ENCODE measurements at places on chromosomes 3 and 15.
A peak's percentile ranks its signal among the peaks of the same experiment; 100 is the strongest.

GRCh38 chr15:57446393-57446792 is 70.1 kb downstream of the CGNL1 start:
- DNase-seq = no peak

GRCh38 chr3:77467702-77468625 is 428.1 kb downstream of the ROBO2 start:
- peak; percentile 24 for DNase-seq

- peak; percentile 43 for DNase-seq
These were observed 1.7 kb downstream of the TBC1D5 start for GRCh38 chr3:17740721-17741141.

- DNase-seq = peak; percentile 48
These were observed 8.6 kb downstream of the CLEC3B start for GRCh38 chr3:45034612-45035252.

- DNase-seq = no peak
These were observed 6.7 kb downstream of the COLQ start for GRCh38 chr3:15514663-15515340.

DNA sequence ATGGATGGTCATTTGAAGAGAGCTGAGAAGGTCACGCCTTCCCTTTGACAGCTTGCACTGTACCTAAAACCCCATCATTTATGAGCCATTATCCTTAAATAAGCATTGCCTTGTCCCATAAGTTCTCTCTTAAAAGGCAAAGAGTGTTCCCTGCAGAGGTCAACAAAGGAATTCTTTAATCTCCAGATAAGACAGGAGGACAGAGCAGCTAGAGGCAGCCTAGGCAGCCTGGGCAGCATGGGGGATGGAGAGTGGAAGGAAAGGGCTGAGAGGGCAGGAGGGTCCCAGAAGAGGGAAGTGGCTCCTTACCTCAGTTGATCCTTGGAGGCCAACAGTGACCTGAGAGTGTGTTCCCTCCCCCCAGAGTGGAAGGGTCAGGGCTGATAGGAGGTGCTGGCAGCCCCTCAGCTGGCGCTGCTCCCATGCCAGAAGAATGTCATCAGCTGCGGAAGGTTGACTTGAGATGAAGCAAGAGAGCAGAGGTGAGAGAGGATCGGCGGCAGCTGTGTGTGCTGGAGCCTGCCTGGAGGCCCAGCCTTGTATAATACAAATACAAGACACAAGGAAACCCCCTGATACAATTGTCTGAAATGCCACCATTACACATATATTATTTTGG is 12.8 kb downstream of the KBTBD13 start:
- DNase-seq = no peak

DNA sequence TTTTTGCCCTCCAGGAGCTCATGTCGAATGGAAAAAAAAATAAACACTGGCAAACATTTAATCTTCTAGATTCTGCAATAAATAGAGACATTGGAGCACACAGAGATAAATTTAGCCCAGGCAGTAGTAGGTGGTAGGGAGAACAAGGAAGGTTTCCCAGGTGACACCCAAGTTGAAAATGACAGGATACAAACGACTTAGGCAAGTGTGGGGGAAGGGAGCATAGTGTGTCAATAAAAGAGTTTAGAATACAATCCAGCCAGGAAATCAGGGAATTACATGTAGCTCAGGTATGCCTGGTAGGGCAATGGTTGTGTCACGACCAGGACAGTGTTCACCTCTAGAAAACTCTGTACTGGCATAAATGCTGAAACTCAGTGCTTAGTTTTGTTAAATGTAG is 364.6 kb upstream of the AGTR1 start:
- no peak for DNase-seq

DNA sequence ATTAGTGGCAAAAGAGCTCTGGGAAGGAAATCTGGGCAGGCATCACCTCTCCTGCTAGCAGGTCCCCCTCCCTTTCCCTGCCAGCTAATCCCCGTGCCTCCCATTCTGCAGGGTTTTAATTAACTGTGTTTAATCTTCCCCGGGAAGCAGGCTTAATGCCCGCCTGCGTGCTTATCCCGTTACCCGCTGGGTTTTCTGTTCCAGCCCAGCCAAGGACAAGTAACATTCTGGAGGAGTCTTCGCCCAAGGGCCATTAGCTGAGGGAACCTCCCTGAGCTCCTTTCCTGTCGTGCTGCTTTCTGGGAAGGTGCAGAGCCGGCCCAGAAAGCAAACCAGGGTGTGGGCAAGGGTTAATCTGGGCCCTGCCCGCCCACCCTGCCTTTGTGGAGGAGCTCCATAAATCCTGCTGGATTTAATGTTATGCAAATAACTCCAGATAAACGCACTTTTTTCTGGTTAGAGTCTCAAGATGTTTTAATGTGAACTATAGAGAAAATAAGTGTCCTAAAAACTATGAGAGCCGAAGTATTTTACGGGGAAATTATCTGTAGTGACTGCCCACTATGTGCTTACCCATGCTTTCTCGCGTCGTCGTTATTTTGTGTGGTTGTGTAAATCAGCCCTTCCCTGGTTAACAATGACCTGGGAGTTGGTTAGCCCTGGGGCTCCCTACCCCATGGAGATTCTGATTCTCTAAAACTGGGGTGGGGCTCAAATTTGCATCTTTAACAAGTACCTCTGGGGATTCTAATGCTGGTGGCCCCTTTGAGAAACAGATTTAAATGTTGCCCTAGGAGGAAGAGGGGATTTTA is 25.9 kb downstream of the TRIM71 start:
- DNase-seq = no peak

DNA sequence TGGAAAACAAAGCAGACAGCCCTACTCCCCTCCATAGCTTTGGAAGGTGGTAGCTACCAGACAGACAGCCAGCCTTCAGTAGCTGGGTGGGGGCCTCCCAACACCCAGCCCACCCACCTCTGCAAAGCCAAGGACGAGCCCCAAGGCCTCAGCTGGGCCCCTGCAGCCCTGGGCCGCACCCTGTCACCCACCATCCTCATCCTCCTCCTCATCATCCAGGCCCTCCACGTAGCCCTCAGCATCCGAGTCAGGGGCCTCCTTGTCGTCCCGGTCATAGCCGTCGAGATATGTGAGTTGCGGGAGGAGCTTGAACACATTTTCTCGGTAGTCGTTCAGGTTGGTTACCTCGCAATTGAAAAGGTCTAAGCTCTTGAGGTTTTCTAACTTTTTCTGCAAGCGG is 36.5 kb downstream of the ANP32A start:
- no peak for DNase-seq

- no peak for DNase-seq
These were observed 319.0 kb downstream of the MECOM start for GRCh38 chr3:169344465-169344864.

DNA sequence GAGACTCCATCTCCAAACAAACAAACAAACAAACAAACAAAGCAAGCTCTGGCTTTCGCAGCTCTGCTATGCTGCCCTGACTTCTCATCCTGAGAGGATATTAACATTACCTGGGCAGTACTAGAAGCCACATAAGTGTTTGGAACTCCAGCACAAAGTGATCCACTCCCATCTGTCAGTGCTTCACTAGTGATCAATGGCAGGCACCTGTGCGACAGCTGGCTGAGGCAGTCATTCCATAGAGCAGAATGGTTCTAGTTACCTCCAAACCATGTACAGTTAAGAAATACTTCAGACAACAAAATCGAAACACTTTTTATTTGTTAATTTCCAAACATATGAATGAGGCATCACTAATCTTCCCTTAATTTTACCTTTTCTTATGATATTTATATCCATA is 2.8 kb upstream of the MB21D2 start:
- no peak for DNase-seq

GRCh38 chr3:141859651-141860050 is 16.8 kb upstream of the ATP1B3 start:
- DNase-seq = no peak

GRCh38 chr3:197428117-197428801 is 127.5 kb downstream of the BDH1 start:
- peak; percentile 58 for DNase-seq

GRCh38 chr3:16468336-16469098 is 45.0 kb downstream of the RFTN1 start:
- peak; percentile 73 for DNase-seq

DNA sequence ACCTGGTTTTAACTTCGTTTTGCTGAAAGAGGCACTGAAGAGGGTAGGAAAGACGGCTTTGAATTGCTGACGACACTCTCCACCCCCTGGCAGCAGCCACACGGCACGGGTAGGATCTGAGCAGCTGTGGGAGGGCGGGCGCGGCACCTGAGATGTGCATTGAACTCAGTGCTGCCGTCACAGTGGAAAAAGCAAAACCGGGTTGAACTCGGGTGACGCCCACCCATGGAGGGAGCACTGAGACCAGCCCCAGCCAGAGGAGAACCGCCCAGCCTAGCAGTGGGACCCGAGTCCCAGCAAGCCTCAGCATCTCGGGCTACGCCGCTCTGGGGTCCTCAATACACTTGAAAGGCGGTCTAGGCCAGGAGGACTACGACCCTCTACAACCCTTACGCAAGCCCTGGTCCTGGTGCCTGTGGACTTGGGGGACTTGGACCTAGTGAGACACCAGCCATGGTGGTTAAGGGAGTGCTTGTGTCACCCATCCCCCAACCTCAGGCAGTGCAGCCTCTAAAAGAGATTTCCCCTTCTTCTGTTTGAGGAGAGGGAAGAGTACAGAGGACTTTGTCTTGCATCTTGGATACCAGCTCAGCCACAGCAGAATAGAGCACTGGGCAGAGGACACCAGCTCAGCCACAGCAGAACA is 50.0 kb upstream of the RPL35A start:
- DNase-seq = no peak

DNA sequence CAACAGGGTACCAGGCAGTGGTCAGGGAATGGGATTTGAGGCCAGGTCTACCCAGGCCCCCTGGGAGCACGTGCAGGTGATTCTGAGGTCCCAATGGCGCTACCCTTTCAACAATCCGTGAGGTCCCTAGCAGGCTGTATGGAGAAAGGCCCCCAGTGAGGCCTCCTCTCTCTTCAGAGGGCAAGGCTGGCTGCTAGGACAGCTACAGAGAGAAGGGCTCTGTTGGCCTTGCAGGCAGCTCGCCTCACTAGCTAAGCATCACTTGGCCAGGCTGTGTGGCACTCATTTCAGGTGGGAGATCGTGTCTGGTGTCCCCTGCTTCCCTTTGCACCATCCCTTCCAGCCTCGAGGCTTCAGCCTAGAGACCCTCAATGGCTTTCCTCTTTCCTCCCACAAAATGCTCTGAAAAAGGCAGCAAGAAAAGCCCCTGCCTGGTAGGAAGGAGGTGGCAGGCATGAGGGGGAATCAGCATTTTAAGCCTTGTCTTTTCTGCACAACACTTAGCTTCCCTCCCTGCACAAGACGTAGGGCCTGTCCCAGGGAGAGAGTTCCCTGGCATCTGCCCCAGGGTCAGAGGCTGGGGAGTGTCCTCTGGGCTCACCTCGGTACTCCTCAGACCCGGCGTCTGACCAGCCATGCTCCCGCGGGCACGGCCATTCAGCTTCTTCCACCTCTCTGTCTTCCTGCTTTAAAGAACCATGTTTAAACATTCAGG is 111.8 kb downstream of the ASB7 start:
- DNase-seq = no peak

- peak; percentile 56 for DNase-seq
These were observed at the start of gene COL7A1 for GRCh38 chr3:48595075-48595525. Gene COL7A1 (minus strand): TSS chr3:48595329. CDS start chr3:48595159, 170 bp downstream.

GRCh38 chr15:53197426-53197839 is 407.3 kb upstream of the ONECUT1 start:
- peak; percentile 14 for DNase-seq

GRCh38 chr3:189551007-189551406 is 80.2 kb upstream of the TP63 start:
- no peak for DNase-seq

DNA sequence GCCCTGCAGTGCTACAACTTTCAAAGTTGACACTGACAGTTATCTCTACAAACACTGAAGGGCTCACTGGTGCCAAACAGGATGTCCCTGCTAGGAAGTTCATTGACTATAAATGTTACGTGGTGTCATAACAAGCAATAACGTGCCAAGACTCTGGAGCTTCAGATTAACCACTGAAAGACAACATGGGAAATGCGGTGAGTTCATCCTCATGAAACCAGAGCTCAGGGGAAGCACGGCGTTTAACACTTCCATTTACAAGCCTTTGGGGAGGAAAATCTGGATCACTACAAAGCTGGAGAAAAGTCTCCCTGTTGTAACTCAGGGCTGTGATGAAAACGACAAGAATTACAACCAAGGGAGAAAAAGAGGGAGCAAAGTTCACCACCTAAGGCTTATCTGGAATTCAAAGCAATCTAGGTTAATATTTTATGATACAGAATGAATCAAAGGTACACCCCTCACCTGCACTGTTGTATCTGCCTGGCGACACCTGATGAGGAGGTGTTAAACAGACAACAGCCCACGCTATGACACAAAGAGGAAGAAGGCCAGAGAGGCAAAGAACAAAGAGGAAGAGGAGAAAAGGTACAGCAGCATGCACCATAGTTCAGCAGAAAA is 27.0 kb downstream of the SHQ1 start:
- peak; percentile 33 for DNase-seq

DNA sequence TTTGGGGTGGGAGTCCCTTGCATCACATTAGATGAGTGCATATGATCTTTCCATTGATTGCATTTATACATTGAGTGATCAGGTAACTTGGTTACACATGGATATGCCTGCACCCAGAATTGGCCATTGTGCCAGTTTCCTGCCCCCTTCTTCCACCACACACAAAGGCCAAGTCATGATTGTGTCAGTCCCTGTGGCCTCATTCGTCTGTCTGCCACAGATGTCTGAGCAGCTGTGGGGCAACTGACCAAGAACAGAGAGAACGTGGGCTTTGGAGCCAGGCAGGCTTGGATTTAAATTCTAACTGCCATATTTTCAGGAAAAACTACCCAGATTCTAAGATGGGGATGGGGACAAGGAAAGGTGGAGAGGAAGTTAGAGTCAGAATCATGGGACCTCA is 27.0 kb downstream of the CCNL1 start:
- DNase-seq = no peak

- DNase-seq = no peak
These were observed 77.0 kb downstream of the LPP start for GRCh38 chr3:188230962-188231361.

GRCh38 chr15:55630858-55631257 is 42.7 kb upstream of the PYGO1 start:
- DNase-seq = no peak

DNA sequence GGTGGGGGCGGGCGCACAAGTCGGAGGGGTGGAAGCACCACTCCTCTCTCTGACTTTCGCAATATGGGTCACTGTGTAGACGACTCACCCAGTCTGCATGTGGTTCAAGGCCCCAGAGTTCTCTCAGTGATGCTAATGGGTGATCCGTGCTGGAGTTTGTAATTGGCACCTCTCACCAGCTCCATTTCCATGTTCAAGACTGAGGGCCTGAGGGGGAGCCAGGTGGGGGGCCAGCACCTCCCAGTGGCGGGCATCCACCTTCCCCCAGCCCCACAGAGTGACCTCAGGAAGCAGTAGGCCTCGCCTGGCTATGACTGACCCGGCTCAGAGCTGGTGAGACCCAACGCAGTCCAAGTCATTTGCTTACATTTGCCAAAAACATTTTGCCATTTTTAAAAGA is 230.0 kb upstream of the ST8SIA2 start:
- no peak for DNase-seq

GRCh38 chr15:76056931-76057330 is 2.9 kb upstream of the TMEM266 start:
- no peak for DNase-seq
